ENCODE measurements at places on chromosomes 4 and X. TPM values are rescaled to one million over a fixed set of nuclear protein-coding genes. Genes with fewer than 3 reads are reported as not detected.

DNA sequence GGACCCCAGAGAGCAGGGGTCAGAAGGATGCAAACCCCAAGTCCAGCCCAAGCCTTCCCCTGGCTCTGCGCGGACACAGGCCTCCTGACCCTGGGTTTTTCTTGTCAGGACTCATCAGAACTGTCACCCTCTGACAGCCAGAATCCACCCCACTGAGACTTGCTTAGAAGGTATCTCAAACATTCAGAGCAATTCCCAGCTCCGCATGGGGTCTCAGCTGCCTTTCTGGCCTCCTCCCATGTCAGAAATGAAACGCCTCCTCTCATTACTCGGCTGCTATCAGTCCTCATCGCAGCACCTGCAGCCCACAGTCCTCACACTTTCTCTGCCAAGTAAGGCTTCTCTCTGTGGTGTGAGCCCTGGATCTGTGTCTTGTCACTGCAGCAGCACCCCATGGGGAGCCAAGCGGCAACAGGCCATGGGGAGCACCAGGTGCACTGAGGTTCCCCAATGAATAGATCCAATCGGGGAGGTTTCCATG is 97.8 kb downstream of the WFS1 start:
- DNase-seq: no peak

GRCh38 chrX:26442340-26442739 is 226.4 kb downstream of the MAGEB5 start:
- DNase-seq: no peak

DNA sequence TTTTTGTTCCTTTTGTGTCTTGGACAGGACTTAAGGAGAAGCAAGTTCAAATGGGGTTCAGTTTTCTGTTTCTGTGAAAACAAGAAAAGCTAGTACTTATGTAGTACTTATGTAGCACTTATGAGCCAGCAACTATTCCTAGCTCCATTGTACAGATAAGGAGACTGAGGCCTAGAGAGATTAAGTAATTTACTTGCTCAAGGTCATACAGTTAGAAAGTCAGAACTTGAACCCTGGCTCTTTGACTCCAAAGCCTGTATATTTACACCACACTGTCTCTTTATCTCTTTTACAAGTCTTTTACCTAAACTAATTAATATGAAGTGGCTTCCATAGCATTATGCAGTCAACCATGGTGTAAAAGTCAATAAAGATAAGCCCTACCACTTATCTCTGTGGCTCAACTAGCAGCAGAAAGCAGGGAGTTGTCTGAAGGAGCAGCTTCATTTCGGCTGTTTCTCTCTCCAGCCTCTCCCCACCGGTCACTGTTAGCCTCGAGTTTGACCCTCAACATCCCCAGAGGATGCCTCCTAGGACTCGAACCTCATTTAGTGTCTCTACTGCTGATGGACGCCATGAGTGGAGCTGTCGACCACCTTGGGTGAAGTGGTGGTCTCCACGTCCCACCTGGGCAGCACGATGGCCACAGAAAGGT is 209.9 kb downstream of the SHROOM3 start:
- no peak for DNase-seq

- DNase-seq: peak; percentile 80
Measured at GRCh38 chr4:187128222-187128621, 404.6 kb upstream of the FAT1 start.

DGAT2L6 gene
- total RNA-seq: not detected

HMX1 gene
- not detected for total RNA-seq

- no peak for DNase-seq
Measured at GRCh38 chrX:37942170-37942569, 64.2 kb upstream of the SYTL5 start.

- no peak for DNase-seq
Measured at GRCh38 chr4:79603681-79604080, 195.7 kb upstream of the GK2 start.

- no peak for DNase-seq
Measured at GRCh38 chr4:7351014-7351413, 83.7 kb downstream of the PSAPL1 start.

DDX60 gene
- 13.5 TPM for total RNA-seq

- no peak for DNase-seq
Measured at GRCh38 chr4:77169481-77169880, 12.5 kb downstream of the CCNG2 start.

NSG1 gene
- not detected for total RNA-seq

DNA sequence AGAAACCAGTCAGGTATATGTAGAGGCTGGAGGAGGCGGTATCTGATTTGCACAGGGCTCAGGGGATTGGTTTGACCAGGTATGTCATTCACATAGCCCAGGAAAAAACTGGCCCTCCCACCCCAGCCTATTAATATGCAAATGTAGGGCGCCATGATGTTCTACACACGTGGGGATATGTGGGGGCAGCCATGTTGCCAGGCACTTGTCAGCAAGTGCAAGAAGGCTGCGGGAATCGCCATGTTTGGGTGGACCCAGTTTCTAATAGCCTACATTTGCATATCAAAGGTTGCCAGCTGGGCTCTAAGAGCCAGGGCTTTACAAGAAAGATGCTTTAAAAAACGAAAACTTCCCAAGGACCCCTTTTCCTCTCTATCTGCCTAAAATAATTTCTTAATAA is 335.1 kb downstream of the SMARCA1 start:
- no peak for DNase-seq

GRCh38 chr4:88619971-88620370 is 27.7 kb downstream of the HERC3 start:
- no peak for DNase-seq

- no peak for DNase-seq
Measured at GRCh38 chr4:2260344-2261109, 1.4 kb downstream of the MXD4 start.

- no peak for DNase-seq
Measured at GRCh38 chr4:113636438-113636818, 125.1 kb downstream of the CAMK2D start.

GRCh38 chrX:153925387-153925738 is 701 bp downstream of the ARHGAP4 start:
- DNase-seq: no peak

PRAF2 gene
- 5.0 TPM for total RNA-seq

DNA sequence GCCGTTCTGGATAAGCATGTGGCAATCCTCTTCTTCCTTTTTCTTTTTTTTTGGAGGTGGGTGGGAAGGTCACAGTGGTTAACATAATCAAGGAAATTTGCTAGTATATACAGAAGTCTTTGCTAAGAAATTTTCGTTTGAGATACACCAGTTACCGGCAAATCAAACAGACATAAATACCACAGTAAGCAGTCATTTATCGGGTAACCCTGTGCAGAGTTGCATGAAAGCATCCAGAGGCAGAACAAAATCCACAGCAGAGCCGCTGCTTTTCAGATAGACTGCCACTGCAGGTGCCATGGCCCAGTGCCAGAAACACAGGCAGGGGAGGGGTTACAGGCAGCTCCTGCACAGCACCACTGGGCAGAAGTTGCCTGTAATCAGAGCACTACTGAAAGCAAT is 179.1 kb upstream of the MAB21L2 start:
- no peak for DNase-seq

- no peak for DNase-seq
Measured at GRCh38 chr4:184573701-184574100, 75.5 kb downstream of the CASP3 start.

GRCh38 chr4:2961811-2962441 is 1.3 kb downstream of the NOP14 start:
- no peak for DNase-seq

- DNase-seq: no peak
Measured at GRCh38 chr4:163157157-163157556, 9.5 kb downstream of the NAF1 start.

DNA sequence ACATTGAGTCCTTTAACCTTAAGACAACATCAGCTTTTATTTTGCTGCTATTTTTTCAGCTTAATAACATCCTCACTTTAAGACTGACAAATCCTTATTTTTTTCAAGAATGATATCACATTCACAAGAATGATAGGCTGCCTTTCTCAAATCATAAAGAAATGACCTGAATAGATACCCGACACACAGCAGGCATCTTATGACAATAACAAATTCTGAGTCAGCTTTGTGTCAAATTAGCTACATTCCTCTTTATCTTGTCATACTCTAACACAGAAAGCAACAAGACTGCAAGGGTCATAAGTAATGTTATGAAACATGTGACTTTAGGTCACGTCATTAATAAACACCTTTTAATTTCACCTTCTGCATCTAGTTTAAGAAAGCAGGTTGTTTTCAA is 2387.6 kb downstream of the PCDH7 start:
- DNase-seq: no peak

MCTS1 gene
- total RNA-seq: 91.3 TPM

TBC1D8B gene
- total RNA-seq: 0.66 TPM

DNA sequence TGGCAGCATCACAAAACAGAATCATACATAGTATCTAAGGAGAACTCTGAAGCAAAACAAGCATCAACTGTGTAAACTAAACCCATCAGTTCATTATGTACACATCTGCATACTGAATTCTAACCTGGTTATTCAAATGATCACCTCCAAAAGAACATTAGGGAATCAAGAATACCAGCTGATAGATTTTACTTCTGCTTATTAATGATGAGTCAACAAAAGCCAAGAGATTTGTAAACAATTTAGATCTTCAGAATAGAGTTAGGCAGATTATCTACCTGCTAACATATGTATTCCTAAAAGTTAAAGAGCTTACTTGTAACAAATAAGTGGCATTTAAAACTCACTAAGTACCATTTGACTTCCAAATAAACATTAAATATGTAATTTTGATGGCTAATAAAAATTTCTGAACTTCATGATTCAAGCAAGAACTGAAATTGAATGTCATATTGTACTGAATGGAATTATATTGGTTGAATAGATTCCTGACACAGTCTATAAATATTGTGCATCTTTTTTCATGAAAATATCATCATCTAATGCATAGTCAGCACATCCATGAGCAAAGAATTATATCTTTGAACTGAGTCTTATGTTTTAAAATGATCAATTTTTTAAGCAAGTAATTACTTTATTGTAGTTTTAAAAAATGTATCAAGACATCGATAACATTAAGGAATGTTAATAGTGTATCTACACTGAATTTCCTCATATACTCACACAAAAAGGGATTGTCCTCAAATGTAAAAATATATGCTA is 470.5 kb downstream of the GRXCR1 start:
- no peak for DNase-seq

- no peak for DNase-seq
Measured at GRCh38 chr4:36004204-36004851, 240.0 kb downstream of the ARAP2 start.

DNA sequence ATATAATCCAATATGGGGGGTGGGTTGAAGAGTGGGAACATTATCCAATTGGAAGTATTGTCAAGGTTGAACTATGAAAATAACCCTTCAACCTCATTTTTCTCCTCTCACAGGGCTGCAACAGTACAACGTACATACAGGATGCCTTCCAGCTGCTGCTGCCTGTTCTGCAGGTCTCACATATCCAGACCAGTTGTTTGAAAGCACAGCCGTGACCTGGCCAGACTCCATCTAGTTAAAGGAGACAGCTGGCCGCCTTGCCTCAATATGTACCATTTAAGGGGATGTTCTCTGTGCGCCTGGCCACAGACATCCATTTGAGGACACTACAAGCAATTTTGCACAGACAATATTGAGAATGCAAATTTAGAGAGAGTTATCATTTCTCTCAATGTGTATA is 75.7 kb downstream of the FAM114A1 start:
- DNase-seq: no peak

- no peak for DNase-seq
Measured at GRCh38 chrX:153920546-153920945, 5.5 kb downstream of the ARHGAP4 start.

DNA sequence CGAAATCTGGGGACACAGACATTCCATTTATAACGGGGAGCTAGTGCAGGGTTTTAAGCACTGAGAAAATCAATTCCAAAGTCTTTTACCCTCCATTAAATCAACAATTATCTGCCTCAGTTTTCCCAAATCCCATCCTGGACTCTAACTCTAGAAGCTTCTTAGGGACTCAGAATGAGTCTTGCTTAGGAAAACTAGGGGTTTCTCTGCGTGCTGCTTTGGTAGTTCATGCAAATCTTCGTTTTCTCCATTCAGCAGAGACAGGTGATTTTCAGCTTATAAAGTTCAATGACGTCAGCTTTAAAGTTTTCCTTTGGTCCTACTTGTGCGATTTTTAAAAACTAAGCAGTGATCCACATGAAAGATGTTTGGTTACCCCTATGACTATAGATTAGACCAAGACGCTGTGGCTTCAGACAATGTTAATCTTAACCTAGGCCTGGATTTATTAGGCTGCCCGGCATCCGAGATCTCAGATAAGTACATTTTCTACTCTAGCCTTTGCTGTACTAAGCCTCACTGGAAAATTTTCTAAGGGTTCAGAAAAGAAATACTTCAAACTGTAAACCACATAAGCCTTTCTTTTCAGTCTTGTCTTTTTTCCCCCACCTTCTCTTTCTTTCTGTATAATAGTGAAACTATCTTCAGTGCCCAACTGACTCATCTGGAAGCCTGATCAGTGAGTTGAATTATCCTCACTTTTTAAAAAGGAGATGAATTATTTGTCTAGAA is 121.4 kb upstream of the GATB start:
- no peak for DNase-seq

DNA sequence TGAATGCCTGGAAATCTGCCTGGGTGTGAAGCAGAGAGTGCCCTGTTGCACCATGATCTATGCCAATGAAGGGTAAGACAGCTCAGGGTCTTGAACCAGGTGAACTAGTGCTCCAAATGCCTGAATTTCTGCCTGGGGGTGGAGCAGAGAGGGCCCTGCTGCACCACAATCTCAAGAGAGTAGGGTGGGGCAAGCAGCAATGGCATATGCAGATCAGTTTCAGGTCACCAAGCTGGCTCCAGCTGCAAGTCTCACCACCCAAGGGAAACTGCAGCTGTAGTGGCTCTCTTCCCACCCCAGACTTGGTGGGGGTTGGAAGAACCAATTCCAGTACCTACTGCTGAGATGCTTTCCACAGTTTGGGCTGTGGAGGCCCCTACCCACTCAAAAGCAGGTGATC is 147.0 kb downstream of the SPANXN1 start:
- DNase-seq: no peak

DNA sequence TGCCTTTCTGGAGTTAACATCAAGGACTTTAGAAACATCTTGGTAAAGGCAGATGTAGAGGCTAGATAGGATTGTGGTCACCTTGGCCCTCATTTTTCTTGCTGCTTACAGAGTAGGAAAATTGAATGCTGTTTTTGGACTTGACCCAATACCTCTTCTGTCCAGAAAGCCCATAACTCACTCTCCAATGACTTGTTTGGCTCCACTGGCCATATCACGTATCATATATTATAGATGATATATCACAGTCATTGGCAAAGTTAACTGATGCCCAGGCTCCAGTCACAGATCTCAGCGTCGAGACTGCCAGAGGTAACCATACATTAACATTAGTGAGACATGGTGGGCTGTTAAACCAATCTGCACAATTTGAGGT is 88.1 kb upstream of the PLAC1 start:
- DNase-seq: no peak

FGFBP2 gene
- not detected for total RNA-seq

DNA sequence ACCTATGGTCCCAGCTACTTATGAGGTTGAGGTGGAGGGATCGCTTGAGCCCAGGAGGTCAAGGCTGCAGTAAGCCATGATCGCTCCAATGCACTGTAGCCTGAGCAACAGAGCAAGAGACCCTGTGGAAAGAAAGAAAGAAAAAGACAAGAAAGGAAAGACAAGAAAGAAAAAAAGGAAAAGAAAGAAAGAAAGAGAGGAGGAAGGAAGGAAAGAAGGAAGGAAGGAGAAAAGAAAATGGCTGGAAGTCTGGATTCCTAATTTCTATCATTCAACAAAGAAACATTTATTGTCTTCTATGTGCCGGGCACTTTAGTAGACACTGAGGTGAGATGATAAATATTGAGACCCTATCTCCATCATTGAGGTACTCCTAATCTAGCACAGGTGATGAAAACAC is 26.8 kb upstream of the BCORL1 start:
- DNase-seq: no peak

FAM149A gene
- not detected for total RNA-seq

Data from SJSA1 (cell line).